Gastroesophageal sphincter (tissue), 4 donors: ENCODE measurements at places on chromosomes 12 and 14. TPM values are rescaled to one million over a fixed set of nuclear protein-coding genes. Genes with fewer than 3 reads are reported as not detected.

GRCh38 chr12:58326534-58326933 is 385.2 kb downstream of the ATP23 start:
- ATAC-seq: no peak

DNA sequence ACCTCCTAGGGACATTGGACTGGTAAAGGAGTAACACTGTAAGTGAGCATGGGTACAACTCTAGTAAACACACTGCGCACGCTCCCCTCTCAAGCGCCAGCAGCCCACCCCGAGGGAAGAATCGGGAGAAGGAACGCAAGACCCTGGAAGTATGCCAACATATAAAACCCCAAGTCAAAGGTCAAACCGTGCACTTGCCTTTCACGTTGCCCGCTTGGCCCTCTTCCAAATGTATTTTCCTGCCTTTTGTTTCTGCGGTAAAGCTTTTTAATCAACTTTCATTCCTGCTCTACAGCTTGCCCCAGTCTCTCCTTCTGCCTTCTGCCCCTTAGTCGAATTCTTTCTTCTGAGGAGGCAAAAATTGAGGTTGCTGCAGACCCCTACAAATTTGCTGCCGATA is 17.6 kb upstream of the CHST11 start:
- ATAC-seq: no peak

DNA sequence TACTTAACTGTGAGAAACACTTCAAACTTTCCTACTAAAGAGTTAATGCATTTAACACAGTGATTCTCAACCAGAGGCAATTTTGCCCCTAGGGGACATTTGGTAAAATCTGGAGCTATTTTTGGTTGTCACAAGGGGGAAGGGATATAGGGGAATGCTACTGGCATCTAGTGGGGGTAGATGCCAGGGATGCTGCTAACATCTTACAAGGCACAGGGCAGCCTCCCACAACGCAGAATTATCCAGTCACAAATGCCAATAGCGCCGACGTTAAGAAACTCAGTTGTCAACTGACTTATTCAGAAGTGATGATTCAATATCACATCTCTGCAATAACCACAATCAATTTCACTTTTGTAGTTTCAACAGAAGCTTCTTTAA is 2.0 kb downstream of the EEA1 start:
- no peak for ATAC-seq

- no peak for ATAC-seq
Measured at GRCh38 chr14:103560691-103561090, 1.8 kb downstream of the BAG5 start.

DNA sequence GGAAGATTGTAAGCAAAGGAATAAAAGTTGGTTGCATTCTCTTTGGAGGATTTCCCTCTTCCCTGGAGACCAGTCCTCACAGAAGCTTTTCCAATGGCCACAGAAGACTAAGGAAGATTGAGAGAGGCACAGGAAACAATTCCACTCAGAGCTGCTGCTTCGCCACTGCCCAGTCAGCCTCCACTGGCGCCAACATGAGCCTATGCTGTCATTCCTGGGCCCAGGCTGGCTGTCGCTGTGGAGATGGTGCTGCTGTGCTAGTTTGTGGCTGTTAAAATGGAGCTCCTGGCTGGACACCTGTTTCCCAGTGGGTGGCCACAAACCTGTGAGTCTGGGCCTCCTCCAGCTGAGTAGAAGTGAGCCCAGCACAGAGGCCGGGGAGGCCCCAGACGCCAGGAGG is 6.6 kb downstream of the P2RX7 start:
- no peak for ATAC-seq

DPPA3 gene
- not detected for total RNA-seq

GRCh38 chr12:6280053-6280469 is 30.4 kb upstream of the PLEKHG6 start:
- peak; percentile 75 for ATAC-seq

DNA sequence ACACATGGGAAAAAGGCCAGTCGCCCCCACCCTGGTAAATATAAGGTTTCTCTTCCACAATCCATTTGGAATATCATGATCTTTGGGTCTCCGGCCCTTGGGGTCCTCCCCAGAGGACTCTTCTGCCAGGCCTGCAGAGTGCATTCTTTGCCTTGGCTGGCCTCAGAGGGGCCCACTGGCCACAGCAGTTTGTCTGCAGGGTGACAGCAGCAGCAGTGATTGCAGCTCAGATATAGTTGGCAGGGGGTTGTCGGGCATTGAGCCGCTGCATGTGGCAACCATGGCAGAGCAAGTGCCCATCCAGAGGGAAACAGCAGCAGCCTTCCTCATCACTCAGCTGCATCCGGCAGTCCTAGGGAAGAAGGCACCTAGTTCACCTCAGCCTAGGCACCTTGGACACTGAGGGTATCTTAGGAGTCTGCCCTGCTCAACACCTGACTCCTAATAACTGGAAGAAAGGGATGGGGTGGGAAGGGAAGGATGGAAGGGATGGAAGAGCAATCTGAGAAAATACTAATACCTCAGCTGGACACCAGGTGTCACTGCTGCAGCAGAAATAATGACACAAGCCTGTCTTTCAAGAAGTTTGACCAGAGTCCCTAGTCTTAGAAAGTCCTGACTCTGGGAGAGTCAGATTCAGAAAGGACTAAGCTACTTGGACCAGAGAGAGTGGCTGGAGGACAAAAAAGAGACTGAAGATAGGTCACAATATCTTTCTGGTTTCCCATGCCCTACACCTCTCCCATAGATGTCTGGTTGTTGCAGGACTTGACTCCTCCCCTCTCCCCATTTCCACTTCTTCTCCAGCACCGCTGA is 8.9 kb downstream of the AJUBA start:
- peak; percentile 61 for ATAC-seq

GRCh38 chr14:70770490-70770889 is 38.8 kb downstream of the MAP3K9 start:
- no peak for ATAC-seq

DNA sequence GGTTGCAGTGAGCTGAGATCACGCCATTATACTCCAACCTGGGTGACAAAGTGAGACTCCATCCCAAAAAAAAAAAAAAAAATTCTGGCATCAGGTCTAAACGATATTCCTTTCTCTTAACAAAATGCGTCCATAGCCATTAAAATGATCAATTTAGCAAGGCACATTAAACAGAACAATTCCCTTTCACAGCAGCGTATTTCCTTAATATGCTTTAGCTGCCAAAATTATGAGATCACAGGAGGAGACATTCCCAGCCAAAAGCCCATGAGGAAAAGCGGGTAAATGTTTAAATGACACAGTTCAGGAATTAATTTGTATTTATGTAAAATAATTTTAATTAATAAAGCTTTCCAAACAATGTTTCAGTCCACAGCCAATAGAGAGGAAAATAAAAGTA is 43.0 kb upstream of the SELPLG start:
- ATAC-seq: no peak

- ATAC-seq: no peak
Measured at GRCh38 chr14:105011312-105011990, 9.4 kb downstream of the CDCA4 start.

GRCh38 chr12:26798023-26798422 is 35.0 kb downstream of the ITPR2 start:
- no peak for ATAC-seq

DNA sequence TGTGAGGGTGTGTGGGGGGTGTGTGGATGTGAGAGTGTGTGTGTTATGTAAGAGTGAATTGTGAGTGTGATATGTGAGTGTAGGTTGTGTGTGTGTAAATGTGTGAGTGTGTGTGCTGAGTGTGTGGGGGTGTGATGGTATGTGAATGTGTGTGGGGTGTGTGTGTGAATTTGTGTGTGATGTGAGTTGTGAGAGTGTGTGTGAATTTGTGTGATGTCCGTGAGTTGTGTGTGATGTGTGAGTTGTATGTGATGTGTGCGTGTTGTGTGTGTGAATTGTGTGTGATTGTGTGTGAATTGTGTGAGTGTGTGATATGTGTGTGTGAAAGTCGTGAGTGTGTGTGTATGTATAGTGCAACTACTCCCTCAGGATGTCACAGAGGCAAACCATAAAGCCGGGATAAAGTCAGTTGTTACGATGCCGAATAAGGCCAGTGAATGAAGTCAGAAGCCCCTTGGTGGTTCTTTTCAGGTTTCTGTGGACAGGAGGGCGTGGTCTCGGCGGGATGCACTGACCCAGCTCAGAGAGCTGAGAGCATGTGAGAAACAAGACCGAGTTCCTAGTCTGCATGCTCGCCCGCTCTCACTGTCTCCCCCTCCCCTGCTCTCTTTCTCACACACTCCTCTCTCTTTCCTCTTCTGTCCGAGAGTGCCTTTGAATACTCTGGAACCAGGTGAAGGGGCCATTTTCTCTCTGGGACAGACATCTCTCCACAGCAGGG is 71.8 kb upstream of the MAX start:
- no peak for ATAC-seq

- no peak for ATAC-seq
Measured at GRCh38 chr14:105067140-105067968, 2.1 kb upstream of the GPR132 start.

- no peak for ATAC-seq
Measured at GRCh38 chr12:2391740-2392331, 339.0 kb downstream of the CACNA1C start.

EP400 gene
- 12.6 TPM for total RNA-seq

- peak; percentile 85 for ATAC-seq
Measured at GRCh38 chr14:100221533-100222223, 17.3 kb upstream of the YY1 start.

C12orf54 gene
- total RNA-seq: not detected

TCTN2 gene
- total RNA-seq: 7.6 TPM

DNA sequence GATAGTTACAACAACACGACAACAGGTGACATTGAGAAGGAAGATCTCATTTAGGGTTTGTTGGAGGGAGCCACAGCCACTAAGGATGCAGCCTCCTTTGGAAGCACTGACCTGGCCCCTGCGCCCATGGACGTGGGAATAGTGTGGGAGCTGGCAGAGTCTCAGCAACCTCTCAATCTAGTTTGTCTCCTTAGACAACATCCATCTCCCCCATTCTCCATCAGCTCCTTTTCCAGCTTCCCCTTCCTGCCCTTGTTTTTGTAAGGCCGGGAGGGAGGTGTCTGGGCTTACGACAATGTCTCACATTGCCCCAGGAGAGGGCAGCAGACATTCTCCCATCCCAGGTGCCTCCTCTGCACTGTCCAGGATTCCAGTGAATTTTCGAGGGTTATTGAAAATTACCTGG is 170.2 kb upstream of the PZP start:
- no peak for ATAC-seq

DNA sequence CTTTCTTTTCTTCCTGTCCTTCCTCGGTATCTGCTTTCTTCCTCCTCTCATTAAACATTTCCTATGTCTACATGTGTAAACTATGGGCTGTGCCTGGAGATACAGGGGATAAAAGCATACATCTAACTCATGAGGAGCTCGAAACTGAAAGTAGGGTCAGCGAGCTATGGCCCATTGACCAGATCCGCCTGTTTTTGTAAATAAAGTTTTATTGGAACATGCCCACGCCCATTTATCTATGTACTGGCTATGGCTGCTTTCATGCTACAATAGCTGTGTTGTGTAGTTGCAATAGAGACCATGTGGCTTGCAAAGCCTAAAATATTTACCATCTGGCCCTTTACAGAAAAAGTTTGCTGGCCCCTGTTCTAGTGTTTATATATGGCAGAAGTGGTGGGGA is 500.8 kb upstream of the GARIN6 start:
- ATAC-seq: no peak

GRCh38 chr14:54929556-54929955 is 26.9 kb upstream of the GCH1 start:
- ATAC-seq: no peak

- no peak for ATAC-seq
Measured at GRCh38 chr12:40561395-40561966, 130.8 kb upstream of the CNTN1 start.

GRCh38 chr12:75650595-75651341 is 139.4 kb upstream of the KRR1 start:
- no peak for ATAC-seq

HSPA2 gene
- total RNA-seq: 388 TPM

DNA sequence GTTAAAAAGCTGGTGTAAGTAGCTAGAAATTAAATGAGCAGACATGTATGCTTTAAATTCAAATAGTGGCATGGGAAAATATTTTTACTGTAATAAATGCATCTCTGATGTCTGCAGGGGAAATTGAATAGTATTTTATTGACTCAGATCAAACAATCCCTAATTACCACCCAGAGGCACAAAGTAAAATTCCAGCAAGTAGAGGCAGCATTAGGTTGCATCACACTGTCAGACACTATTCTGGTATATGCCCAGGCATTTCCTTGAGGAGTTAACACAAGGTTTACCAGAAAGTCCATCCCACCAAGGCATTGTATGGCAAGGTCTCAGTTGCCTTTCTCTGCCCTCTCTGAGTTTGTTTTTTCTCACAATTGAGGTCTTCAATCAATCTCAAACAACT is 201.6 kb upstream of the KITLG start:
- no peak for ATAC-seq

DNA sequence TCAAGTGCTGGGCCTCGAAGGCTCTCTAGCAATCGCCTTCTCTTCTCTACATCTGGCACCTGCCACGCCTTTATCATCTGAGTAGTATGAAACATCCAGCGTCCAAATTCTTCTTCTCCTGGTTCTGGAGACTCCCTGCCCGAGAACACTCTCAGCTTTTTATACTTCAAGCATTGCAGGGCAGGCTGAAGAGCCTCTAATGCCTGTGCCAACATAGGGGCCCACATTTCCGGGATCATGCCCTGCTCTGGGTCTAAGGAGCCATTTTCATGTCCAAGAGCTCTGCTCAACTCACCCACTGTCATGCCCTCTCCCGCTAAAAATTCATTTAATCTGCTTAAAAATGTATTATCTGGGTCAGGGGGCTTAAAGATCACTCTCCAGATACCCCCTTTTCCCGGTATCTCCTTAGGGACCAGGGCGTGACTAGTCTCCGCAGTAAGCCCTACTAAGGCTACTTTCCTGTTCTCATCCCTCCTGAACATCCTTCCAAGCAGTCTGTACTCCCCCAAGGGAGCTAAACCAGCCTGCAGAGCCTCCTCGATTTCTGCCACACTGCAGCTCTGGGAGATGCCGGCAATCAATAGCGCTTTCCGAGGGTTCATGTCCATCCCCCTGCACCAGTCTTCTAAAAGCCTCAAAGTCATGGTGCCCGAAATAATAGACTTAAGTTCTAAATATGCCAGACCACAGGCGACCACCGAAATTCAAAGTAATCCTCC is 940 bp downstream of the MOAP1 start:
- no peak for ATAC-seq

DNA sequence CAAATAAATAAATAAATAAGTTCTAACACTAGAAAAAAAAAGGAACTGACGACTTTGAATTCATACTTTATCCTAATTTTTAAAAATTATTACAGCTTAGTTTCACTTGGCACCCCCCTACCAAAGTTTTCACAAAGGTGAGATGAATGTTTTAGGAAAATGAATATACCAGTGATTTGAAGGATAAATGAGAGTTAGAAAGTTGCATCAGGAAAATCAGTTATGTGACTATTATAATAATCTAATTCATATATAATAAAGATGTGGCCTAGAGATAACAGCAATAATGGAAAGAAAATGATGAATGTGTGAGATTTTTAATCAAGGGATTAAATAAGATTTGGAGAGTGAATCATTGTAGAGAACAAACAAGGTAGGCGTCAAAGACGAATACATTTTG is 103.0 kb upstream of the RAP1B start:
- no peak for ATAC-seq

- no peak for ATAC-seq
Measured at GRCh38 chr14:104370256-104370870, 209.2 kb upstream of the C14orf180 start.
